ENCODE measurements at places on chromosomes 1 and 21.

- DNase-seq, result no peak
Observed at GRCh38 chr1:212621949-212622305, 13.4 kb downstream of the ATF3 start.

GRCh38 chr1:241485554-241485992, 34.0 kb downstream of the FH start:
- no peak for DNase-seq

GRCh38 chr1:22710701-22711049, at the start of gene EPHB2:
TSS of gene EPHB2 (plus strand) at chr1:22710839. CDS start at chr1:22710983, 144 bp downstream.
- no peak for DNase-seq

DNA sequence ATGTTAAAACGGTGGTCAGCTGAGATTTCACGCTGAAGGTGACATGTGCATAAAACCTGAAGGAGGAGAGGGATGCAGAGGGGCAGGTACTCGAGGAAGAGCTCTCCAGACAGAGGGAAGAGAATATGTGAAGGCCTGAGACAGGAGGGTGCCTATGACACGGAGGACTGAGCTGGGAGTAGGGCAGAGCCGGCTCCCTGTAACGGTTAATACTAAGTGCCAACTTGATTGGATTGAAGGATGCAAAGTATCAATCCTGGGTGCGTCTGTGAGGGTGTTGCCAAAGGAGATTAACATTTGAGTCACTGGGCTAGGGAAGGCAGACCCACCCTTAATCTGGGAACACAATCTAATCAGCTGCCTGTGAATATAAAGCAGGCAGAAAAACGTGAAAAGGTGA, 136.2 kb upstream of the SYT6 start:
- no peak for DNase-seq

DNA sequence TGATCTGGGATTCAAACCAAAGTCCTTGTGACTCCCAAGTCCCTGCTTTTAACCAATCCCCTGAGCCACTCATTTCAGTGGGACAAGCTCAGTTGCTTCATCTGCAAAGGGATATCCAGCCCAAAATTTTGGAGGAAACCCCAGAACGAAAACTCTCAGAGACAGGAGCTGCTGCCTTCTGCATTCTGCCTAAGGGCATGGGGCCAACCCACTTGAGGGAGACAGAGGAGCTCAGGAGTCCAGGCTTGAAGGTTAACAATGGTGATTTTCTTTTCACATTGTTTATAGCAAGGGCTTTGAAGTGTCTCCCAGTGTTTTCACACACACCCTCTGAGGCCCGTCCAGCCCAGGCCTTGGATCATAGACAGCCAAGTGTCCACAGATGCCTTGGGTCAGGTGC, 148.1 kb upstream of the CTTNBP2NL start:
- DNase-seq, result no peak

DNA sequence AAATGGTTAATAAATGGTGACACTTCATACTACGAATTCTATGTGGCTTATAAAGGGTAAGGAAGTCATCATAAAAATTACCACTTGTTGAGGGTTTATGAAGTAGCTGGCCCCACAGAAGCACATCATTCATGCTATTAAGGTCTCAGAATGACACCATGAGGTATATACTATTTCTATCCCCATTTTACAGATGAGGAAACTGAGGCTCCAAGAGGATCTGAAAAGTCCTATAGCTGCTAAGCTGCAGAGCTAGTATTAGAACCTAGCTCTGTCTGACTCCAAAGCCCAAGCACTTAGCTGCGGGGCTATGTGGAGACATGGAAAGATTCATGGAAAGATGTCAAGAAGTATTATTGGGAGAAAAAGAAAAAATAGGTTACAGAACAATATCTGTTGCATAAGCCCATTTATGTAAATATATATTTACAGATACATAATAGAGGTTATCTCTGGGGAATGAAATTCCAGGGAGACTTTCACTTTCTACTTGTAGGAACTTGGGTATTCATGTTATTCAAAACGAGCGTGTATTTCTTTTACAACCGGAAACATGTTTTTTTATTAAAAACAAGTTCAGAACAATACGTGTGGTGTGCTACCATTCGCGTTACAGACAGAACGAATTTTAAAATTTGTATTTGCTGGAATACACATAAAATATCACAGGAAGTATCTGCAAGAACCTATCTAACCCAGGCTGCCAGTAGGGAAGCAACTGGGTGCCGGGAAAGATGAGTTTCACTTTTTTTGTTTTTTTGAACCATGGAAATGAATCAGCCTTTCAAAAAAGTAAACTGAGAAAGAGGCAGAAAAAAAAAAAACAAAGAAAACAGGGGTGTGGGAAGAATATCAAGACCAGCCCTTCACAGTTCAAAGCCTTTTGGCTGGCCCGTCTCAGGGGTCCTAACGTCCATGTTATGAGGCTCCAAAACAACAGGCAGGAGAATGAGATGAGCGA, 13.4 kb downstream of the SPOCD1 start:
- DNase-seq, result no peak

GRCh38 chr1:195584870-195585624, 1023.2 kb downstream of the KCNT2 start:
- peak; percentile 6 for DNase-seq

DNA sequence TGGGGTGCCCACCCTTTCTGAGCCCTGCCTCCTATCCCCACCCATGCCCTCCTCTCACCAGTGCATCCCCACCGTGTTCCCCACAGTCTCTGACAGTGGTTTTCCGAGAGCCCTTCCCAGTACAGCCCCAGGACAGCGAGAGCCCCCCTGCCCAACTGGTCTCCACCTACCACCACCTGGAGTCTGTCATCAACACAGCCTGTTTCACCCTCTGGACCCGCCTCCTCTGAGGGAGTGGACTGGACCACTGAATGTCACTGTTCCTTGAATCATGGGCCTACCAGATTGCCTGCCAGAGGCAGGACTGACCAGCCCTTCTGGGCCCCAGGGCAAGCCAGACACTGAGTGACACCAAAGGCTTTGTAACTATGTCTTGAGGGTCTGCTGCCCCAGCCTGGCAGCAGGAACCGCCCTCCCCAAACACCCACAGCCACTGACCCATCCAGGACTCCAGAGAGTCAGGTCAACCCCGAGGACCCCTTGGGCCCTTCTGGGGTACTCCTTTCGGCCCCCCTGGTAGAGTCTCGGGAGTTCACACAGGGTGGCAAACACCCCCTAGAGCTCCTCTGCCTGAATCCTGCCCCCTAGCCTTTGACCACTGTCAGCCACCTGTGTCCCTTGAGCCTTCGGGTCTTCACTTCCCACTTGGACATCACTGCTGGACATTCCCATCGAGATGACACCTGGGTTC, 3.3 kb downstream of the HYI start:
- DNase-seq, result no peak

DNA sequence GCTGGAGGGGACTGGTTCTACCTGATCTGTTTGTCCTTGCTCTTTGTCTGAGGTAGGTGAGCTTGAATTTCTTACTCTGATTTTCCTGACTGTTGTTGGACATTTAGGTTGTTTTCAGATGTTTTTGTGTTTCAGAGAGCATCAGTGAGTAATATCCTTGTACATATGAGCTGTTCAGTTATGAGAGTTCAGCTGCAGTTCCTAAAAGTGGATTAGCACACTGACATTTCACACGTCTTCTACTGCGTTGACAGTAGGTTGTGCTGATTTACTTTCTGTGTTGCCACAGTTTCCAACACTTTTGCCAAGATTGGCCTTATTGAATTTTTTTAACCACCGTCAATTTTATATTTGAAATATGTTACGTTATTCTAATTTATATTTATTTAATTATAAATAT, 27.7 kb downstream of the CXADR start:
- DNase-seq, result no peak

- no peak for DNase-seq
Observed at GRCh38 chr1:70411360-70411844, 334 bp downstream of the CTH start.

GRCh38 chr1:198175423-198176170, 18.8 kb downstream of the NEK7 start:
- DNase-seq, result peak; percentile 49
